Aorta (tissue), 5 donors: ENCODE measurements at places on chromosomes 1 and 21.

DNA sequence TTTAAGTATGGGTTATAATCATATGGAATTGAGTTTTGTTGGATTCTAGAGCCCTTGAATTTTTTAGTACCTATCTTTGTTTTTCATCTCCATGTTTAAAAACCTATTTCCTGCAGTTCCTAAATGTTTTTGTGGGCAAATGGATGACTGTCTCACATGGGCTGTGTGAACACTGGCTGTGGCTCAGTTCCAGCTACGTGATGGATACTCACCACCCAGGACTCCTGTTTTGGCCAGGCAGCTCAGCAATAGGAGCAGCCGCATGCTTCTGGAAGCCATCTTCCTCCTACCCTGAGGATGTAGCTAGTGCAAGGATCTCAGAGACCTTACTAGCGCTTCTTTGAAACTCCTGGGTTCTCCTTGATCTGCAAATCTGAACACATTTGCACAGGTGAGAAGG is 2.8 kb downstream of the REG4 start:
- DNase-seq: no peak

GRCh38 chr1:9929431-9930385 is 13.5 kb downstream of the LZIC start:
- DNase-seq: no peak

DNA sequence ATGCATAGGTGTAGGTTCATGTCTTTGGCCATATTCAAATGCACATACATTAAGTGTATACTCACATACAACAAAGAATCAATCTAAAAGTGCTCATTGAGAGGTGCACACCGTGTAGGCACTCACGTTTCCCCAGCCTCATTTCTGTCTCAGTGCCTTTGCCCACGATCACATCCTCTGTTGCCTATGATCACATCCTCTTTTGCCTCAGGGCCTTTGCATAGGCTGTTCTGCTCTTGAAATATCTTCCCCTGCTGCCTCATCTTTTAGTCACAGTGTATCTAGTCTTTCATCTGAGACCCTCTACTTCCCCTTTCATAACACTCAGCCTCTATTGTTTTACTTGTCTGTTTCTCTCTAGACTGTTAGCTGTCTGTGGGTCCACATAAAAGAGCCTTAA is 69.3 kb downstream of the FOXD2 start:
- no peak for DNase-seq

GRCh38 chr1:102751111-102751510 is 357.2 kb downstream of the COL11A1 start:
- no peak for DNase-seq

DNA sequence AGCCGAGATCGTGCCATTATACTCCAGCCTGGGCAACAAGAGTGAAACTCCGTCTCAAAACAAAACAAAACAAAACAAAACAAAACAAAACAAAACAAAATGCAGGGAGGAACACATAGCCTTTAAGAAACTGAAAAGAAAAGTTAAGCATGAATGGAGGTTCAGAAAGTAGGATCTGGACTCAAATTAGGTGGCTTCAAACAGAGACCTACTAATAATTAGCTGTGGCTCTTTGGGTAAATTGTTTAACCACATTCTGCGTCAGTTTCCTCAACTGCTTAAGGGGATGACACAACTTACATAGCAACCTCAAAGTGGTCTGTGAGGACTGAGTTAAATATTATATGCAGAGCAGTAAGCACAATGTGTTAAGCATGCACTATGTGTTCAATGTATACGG is 458.2 kb downstream of the ADGRL2 start:
- no peak for DNase-seq
